C1 segment of cervical spinal cord (tissue), 14 donors: ENCODE measurements at places on chromosomes 6 and 20.

GRCh38 chr20:61129311-61129710 is 122.8 kb upstream of the CDH4 start:
- DNase-seq = no peak

DNA sequence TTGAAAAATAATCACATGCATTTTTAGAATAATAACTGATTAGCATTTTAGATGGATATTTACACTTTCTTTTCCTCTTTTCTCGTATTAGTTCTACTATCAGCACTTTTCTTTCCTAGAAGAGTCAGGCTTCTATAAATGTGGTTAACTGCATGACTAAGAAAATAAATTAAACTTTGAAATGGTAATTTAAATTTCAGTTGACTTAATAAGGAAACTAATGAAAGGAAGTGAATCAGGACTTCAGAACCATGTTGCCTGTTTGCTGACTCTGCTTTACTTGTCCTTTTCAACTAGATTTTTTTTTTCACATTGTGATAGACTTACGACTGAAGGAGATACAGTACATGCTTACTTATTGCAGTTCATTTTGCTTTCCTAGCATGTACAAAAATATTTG is 1258.2 kb upstream of the EYS start:
- no peak for DNase-seq

GRCh38 chr6:971981-972640 is 279.2 kb upstream of the EXOC2 start:
- no peak for DNase-seq

- DNase-seq = no peak
Measured at GRCh38 chr6:26025047-26025893, 62.0 kb upstream of the HFE start.

GRCh38 chr20:19079536-19080299 is 132.7 kb upstream of the SLC24A3 start:
- no peak for DNase-seq

- DNase-seq = no peak
Measured at GRCh38 chr6:5645328-5646290, 361.1 kb downstream of the NRN1 start.

DNA sequence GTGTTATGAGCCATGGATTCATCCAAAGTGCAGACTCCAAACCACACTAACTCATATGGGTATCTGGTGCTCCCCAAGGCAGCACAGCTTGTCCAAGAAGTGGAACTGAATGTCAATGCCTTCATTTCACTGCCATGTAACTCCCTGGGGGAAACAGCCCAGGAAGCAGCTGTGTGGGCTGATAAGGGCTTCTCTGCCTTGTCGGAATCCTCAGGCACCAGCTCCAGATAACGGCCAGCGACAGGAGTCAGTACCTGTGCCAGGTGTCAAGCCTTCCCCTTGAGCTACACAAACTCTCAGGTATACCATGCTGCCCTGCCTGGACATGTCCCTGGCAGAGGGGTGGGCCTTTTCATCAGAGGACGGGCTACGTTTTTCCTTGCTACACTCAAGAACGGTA is 751.9 kb upstream of the CHD6 start:
- no peak for DNase-seq

DNA sequence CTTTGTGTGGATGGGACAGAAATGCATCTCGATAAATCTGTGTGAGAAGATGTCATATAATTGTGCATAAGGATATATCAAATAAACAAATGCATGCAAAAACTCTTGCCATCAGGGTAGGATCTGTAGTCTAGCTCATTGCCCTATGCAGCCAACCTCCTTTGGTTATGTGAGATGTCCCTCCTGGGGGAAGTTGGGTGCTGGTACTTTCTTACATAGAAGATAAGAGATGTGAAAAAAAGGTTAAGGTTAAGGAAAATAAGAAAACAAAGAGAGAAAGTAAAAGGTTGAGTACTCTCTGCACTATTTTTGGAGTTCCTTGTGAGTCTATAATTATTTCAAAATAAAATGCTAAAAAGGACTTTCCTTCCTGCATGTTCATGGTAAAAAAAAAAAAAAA is 30.4 kb downstream of the ZDHHC14 start:
- no peak for DNase-seq

DNA sequence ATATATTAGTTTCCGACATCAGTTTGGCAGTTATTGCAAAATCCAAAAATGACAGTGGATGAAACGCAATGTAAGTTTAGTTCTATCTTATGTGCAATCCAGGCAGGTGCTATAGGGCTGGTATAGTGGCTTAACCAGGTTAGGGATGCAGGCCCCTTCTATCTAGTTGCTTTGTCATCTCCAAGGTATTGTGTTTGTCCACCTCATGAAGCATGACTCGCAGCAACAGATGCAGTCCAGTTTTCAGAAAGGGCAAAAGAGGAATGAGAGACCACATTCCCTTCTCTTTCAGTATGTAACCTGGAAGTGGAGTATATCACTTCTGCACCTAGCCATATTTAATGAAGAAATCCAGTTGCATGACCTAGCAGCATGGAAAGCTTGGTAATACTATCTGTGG is 59.7 kb downstream of the PKIB start:
- no peak for DNase-seq

GRCh38 chr20:60837173-60837770 is 414.8 kb upstream of the CDH4 start:
- no peak for DNase-seq

- no peak for DNase-seq
Measured at GRCh38 chr6:44166591-44167184, 8.1 kb downstream of the CAPN11 start.

GRCh38 chr6:37690964-37691735 is 6.5 kb downstream of the MDGA1 start:
- no peak for DNase-seq

DNA sequence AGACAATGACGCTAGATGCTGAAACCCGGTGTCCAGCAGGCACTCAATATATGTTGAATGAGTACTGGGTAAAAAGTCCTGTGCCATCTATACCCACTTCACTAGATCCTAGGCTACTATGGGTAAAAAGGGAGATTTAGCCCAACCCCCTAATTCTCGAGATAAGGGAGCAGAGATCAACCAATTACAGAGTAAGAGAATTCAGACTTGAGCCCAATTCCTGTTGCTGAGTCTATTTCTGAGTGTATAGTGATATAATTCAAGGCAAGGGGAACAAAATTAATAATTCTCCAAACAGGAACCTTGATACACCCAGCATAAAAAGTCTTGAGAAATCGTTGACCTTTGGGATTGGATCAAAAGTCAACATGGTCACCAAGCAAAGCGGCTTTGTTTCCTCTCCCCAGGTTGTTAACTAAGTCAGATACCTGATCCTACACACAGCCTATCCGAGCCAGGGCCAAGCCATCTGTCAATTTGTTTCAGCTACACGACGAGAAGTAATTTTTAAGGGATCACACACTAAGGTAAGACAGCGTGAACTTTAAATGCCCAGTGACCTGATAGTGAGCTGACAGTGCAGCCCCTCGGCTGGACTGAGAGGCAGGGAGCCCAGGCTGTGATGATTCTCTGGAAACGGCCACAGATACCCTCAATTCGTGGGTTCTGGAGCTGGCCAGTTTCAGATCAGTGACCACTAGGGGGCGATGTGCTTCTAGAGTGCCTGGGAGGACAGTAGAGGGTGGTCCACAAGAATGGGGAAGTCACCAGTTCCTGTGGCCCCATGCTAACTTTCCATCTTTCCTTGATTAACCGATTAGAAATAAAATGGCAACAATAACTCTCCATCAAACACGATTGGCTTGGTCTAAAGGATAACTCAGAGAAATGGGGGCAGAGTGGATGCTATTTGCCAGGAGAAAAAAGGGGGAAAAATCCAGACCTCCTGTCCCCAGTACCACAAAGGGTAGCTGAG is 46.2 kb downstream of the SLC22A23 start:
- DNase-seq = peak; percentile 51

GRCh38 chr6:42984924-42985475 is 630 bp downstream of the PPP2R5D start:
- no peak for DNase-seq

DNA sequence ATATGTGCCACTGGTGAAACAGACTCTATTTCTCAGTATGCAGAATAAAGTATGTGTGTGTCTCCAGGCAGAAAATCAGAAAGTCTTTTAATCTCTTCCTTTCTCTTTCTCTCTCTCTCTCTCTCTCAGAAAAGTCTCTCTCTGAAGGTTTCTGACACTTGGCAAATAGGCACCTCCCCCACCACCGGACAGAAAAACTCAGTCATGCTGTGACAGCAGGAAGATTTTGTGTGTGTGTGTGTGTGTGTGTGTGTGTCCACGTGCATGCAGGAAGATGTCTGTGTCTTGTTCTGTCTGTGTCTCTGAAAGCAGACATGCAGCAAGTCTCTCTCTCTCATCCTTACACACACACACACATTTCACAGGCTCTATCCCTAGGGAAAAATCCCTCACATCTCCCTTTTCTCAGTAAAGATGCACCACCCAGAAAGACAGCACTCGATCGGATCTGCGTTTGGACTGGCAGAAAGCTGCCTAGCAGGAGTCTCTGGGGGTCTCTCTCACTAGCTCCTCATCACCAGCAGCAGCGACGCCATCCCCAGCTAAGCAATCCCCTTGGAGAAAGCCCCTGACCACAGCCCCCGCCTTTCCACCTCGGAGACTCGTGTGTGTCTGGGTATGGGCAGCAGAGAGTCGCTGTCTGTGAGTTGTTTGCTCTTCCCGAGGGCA is 98.3 kb downstream of the EDN3 start:
- DNase-seq = no peak

- DNase-seq = no peak
Measured at GRCh38 chr6:137541534-137542063, 47.4 kb upstream of the OLIG3 start.

DNA sequence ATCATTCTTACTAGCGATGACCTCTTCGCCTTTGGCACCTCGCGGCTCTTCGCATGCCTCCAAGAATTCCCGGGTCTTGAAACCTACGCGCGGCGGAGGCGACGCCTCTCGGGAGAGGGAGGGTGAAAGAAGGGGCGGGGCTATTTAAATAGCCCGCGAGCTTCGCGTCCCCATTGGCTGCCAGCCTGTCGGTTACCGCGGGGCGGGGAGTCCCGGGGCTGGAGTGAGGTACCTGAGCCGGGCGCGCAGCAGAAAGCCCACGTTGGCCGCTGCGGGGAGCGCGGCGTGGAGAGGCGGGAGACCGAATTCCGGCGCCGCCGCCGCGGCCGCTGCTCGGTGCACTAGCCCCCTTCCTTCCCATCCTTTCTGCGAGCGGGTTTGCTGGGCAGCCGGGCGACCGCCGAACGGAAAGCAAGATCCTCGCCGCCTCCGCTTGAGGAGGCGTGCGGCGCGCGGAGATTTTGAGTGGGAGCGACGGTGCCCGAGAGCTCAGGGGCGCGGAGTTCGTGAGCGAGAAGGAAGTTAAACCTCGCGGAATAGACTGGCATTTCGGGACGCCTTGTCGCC is at the start of gene BMP6:
Gene BMP6 (plus strand): TSS at position 251 of the 567 bp plus-strand sequence. CDS start 857 bp downstream, outside the sequence.
- peak; percentile 59 for DNase-seq

DNA sequence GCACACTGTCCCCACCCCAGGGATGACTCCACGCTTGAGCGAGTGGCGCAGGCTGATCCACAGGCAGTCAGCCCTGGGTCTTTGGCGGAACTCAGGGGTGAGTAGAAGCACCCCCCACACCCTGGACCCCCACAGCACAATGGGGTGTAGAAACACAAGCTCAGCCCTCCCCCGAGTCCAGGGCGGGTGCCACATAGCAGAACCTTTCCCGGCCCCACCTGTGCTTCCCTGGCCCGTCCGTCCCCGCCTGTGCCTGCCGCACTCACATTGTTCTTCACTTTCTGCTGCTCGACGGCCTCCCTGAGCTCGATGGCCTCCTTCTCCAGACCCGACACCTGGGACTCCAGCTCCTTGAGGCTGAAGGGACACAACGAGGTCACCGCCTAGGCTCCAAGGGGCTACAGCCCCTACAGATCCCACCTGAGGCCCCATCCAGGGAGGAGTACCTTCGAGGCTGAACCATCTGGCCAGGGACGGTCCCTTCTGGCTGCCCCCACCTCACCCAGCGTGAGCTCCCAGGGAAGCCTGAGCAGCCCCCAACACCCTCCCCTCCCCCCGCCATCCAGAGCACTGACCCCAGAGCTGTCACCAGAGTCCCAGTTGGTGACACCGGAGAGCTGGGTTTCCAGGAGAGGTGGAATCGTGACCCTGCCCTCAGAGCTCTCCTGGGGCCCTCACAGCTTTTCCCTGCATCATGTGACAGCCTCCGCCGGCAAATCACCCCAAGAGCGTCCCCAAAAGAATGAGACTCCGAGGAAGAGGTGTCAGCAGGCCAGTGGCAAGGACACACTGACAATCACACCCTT is 55.6 kb downstream of the DSTN start:
- no peak for DNase-seq

DNA sequence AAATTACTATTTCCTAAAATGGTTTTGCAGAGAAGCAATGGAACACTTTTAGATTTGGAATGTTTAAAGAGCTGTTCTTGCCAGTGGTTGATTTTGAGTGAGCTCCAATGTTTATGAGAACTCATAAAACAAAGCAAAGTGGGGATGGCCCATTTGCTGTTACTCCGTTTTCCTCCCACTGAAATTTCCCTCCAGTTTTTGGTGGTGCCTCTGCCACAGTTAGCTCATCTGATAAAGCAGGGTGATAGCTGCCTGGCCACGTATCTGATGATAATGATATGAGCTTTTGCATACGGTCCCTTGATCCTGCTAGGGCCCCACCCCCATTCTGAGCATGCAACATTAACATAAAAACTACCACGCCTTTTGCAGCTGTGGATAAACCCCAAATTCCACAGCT is 10.4 kb downstream of the CD83 start:
- no peak for DNase-seq

GRCh38 chr6:110401585-110402176 is 13.7 kb downstream of the DDO start:
- DNase-seq = no peak

DNA sequence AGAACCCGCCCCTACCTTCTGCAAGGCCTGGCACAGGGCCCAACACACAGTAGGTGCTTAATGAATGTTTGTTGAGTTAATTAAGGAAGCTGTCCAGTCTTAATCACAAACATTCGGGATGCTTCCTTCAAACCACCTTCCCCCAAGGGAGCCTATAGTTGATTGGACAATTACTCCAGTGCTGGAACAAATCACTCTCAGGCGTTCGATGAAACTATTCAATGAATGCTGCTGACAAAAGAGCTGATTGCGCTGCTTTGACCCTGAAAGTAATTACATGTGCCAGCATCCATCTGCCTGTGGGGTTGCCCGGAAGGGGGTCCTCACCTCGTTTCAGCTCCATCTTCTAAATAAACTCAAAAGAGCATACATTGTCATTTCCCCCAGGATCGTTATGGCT is 112.0 kb upstream of the SRSF6 start:
- no peak for DNase-seq

- DNase-seq = no peak
Measured at GRCh38 chr6:151719070-151719469, 88.4 kb upstream of the ESR1 start.

DNA sequence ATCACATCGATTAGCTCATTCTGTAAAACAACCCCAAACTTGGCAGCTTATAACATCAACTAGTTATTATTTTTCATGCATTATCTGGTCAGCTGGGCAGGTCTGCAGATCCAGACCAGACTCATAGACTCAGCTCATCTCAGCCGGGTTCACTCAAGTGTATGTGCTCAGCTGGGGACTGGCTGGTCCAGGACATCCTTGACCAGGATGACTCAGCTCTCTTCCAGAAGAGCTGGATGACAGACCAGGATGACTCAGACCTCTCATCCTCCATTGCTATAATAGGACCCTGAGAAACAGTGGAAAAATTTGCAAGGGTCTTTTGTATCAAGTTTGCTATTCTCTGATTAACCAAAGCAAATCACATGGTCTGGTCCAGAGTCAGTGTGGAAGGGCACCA is 312.5 kb upstream of the PLCB4 start:
- DNase-seq = no peak
